ENCODE measurements at places on chromosomes 5 and 9.

DNA sequence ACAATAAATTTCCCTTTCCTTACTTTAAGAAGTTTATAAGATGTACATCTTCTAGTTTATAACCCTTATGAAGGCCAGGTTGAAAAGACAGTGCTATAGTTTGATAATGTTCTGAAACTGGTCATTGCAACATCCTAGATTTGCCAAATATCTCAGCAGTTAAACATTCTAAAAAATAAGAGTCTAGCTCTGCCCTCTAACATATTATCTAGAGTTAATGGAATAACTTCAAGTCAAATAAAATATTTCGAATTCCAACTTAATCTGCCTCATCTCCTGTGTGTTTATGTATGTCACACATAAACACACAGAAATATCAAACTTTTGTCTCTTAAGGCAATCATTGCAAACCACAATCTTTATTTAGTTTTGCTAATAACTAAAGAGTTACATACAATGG lies 796.6 kb downstream of the TLE1 start:
- DNase-seq, result no peak

GRCh38 chr9:96169901-96170300 lies 132.1 kb downstream of the HSD17B3 start:
- no peak for DNase-seq

GRCh38 chr5:105587963-105588662 lies 2025.5 kb upstream of the NUDT12 start:
- DNase-seq, result no peak

GRCh38 chr9:95769473-95769872 lies 106.0 kb upstream of the ERCC6L2 start:
- no peak for DNase-seq

DNA sequence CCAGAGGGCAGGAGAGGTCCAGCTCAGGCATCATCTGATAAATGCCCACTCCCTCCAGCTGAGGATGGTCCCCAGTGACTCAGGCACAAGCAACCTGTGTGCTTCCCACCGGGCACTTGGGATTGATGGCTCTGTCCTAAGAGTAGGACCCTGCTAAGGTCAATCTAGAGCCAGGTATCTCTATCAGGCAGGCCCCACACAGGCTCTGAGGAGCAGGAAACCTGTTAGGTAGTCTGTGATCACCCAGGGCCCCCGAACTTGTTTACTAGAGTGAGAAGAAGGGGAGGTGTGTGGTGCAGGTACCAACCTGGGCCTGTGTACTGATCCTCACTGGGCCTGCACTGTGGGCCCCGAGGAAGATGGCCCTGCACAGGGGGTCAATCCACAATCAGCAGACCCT lies 119.6 kb upstream of the FSTL4 start:
- no peak for DNase-seq

GRCh38 chr5:147485046-147485445 lies 24.8 kb downstream of the DPYSL3 start:
- DNase-seq, result no peak

DNA sequence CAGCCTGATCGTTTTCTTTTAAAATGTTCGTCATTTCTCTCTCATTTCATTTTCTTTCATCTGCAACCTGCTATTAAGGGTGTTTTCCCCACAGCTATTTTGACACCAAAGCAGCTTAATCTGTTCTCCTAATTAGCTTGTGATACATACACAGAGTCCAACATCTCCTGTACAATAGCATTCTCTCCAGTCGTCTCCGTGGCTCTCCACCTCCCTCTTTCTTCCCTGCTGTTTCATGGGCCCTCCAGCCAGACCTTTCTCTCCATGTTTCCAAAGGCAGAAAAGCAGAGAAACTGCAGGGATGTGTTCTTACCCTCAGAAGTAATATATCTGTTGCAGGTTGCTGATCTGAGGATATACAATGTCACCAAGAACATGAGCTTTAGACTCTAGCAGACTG lies 88.8 kb upstream of the SPOCK1 start:
- no peak for DNase-seq

- no peak for DNase-seq
These were observed 70.5 kb downstream of the SNX24 start for GRCh38 chr5:122915717-122916461.

DNA sequence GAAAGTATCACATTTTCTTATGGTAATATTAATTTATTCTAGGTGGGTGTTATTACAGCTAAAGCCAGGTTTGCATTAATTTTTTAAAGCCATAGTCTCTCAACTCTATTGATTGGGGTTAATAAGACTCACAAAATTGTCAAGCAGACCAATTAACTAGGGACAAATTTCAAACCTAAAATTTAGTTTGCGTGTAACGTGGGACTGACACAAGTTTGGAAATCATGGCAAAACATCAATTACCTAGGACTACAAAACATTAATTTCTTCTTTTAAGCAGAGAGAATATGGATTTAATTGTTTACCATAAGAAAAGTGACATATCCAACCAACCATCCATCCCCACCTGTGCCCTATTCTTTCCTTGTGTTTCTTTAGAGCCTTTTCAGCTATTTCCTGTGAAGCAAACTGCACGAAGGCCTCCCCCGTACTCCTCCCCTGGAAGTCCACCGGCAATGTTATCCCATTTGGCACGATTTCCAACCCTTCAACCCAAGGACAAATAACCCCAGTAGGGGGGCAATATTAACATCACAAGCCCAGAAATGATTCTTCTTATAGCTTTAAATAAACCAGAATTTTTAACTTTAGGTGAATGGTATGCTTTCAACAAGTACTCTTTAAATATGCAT lies 4.4 kb downstream of the HNRNPH1 start:
- no peak for DNase-seq

GRCh38 chr5:136000932-136001331 lies 27.9 kb upstream of the TGFBI start:
- DNase-seq, result no peak

DNA sequence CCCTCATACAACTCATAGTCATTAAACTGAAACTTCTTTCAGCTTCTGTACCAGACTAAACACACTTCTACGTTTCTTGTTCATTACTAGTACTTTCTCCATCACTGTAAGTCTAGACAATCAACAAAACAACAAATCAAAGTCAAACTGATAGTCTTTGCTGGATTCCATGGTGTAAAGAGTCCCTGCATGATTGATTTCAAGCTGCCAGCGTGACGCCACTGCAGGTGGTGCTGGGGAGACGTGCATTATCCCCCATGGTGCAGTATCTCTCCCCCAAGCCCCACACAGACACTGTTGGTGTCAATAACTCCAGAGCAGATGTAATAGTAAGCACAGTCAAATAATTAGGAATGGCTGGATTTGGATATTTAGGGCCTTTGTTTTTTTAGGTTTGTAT lies 10.7 kb upstream of the SLC2A8 start:
- no peak for DNase-seq

DNA sequence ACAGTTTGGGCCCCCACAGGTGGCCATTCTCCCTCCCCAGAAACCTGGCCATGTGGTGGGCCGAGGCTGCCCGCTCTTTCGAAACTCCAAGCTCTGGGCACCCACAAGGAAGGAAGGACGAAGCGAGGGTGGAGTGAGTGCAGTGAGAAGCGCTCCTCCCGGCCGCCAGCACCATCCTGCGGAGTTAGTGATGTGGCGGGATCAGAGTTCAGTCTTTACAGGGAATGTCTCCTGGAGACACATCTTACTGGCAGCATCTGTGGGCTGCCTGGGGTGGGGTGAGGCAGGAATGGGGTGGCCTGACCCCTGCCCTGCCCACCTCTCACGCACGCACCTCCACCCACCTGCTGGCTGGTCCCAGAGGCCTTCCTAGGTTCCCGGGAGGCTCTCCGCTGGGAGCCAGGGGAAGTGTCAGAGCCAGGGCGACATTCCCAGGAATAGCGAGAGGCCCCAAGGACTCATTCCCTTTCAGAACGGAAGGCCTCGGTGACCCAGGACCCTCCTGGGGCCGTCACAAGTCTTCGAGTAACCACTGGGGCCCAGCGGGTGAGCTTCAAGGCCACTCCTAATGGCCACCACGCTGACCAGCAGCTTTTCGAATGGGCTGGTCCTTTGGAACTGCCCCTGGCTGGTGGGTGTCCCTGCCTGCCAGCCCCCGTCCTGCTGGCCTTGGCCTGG lies 5.5 kb upstream of the RNU6ATAC start:
- no peak for DNase-seq
